ENCODE measurements at places on chromosomes 2 and 18.

GRCh38 chr2:203787979-203788378 lies 79.6 kb upstream of the CTLA4 start:
- DNase-seq = no peak

GRCh38 chr2:233049194-233049761 lies 10.9 kb upstream of the INPP5D start:
- DNase-seq = no peak

- peak; percentile 16 for DNase-seq
Observed at GRCh38 chr2:177983183-177983788, 89.3 kb downstream of the PDE11A start.

- DNase-seq = no peak
Observed at GRCh38 chr2:145654746-145655145, 1134.8 kb upstream of the ZEB2 start.

- no peak for DNase-seq
Observed at GRCh38 chr2:138000009-138000408, 35.7 kb downstream of the HNMT start.

DNA sequence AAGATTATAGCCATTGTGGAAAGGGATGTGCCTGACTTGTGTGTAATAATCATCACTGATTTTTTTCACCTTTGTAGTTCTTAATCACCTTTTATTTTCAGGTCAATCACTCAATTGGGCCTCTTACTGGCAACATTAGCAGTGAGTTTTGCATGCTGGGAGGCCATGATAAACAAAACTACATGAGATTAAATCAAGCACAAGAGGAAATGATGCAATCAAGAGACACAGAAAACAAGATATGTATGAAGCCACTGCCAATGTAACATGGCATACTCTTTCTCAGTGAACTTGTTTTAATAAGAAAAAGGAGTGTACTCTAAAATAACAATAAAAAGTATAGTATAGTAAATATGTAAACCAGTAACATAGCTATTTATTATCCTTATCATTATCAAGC lies 69.9 kb upstream of the FSIP2 start:
- DNase-seq = no peak

DNA sequence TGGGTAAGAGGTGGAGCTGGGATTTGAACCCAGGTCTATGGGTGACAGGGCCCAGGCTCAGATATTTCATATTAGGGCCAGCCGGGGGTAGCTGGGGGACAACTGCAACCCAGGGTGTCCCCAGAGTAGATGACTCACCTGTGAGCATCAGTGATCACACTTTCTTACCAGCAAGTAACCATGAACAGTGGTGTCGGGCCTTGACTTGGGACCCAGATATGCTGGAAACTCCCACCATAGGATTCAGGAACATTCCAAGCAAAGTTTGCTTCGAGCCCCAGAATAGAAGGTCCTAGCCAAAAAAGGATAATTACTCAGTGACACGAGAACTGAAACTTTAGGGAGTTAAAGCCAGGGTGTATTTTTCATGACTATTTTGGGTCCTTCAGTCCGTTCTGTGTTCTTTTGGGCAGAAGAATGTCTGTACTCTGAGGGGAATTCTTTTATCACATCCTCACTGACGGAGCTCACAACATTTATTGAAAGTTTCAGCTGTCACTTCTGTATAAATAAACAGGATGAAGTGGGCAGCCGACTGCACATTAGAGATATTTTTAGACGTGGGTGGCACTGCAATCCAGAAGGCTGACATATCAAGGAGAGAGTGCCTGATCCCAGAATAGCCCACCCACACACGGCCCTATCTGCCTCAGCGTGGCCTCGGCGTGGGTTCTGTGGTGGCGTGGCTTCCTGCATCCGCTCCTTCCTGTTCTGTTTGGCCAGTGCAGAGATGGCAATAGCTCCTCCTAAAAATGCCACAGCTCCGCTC lies 45.6 kb downstream of the RAMP1 start:
- DNase-seq = no peak

DNA sequence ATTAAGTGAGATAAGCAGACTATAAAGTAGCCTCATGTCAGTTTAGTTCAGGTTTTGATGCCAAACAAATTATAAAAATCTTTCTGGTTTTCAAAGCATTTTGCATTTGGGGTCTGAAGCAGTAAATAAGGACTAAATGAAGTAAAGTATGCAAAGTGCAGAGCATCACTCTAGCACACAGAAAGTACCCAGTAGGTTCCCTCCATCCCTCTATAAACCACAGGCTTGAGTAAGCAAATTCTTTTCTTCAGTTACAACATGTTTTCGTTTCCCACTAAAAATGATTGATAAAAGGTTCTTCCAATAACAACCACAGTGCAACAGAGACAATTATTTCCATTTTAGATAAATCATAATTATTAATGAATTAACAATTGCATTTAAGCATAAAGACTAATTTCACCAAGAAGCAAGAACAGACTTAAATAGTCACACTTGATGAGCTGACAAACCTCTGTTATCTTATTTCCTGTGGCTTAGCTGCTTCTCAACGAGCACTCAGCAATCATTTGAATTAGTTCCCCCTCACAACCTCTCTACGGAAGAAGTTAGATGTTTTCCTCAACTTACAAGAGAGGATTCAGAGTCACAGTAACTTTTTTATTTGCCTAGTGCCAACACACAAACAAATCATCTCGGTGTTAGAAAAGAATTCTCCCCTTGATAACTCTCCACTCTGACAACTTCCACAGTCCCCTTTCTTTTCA lies 249.8 kb downstream of the NBAS start:
- DNase-seq = no peak

GRCh38 chr2:205386109-205386508 lies 296.2 kb upstream of the NRP2 start:
- DNase-seq = no peak

GRCh38 chr2:175571078-175571653 lies 389.7 kb upstream of the ATP5MC3 start:
- DNase-seq = no peak

DNA sequence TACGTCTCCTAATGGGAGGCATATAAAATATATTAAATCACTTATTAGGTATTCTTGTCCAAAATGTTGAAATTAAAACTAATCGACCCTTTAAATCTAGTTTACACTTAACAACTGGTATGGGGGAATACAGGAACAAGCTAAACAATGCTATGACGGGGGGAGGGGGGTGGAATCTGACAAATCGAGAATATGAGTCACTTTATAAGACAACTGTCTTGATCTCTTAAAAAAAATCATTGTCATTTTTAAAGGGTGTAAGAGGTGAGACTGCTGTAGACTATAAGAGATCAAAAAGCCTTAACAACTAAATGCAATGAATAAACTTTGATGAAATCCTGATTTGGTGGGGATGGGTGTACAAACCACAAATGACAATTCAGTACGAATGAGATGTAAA lies 6.0 kb downstream of the MAP3K2 start:
- no peak for DNase-seq

DNA sequence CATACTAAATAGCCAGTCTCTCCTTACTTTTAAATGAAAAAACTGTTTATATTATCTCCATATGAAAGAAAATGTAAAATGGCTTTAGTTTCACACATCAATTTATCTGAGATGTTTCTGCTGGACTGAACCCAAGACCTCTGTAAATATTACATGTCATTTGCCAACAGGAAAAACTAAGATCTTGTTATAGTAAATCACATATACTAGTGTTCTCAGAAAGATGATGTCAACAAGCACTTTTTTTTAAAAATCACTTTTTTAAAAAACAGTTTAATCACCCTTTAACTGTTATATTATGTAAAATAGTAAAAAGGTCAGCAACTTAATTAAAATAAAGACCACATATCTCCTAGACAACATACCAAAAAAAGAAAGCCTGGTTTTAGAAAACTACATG lies 46.3 kb downstream of the PTPN2 start:
- no peak for DNase-seq

DNA sequence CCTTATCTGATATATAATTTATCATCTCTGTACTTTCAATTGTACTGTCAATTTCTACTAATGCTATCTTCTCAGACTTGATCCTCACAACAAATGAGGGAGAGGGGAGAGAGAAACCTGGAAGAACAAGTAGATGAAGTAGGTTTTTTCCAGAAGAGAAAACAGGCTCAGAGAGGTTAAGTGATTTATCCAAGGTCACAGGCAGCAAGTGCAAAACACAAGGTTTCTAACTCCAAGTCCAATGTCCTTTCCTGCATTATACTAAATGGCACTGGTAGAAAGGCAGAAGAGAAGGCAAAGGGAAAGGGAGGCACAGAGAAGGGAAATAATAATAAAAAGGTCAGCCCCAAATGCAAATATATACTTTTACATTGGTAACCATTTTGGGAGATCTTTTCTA lies 7.5 kb downstream of the MEX3C start:
- no peak for DNase-seq

GRCh38 chr2:27891673-27892105 lies 1.2 kb downstream of the BABAM2 start:
- no peak for DNase-seq

- DNase-seq = no peak
Observed at GRCh38 chr2:106160786-106161261, 33.3 kb downstream of the UXS1 start.

DNA sequence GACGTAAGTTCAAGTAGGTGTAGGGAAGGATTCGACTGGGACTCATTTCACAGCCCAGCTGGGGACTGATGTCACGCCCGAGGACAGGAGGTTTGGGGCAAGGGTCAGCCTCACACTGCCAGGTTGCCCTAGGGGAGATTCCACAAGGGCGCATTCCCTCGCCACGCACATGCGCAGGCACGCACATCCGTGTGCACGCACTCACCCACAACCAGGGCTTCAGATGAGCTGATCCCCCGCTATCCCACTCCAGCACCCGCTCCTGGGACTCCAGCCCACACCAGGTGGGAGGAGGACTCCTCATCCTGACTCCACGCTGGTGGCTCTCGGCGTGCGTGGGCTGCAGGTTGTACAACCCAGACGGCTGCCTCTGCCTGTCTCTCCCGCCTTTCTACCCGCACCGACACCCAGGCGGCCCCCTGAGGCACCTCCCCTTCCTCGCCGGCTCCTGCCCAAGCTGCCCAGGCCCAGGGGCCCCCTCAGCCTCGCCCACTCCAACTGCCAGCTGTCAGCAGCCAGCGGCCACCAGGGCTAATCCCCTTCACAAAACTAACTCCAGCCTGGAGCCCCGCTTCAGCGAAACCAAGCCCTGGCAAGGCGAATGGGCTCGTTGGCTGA lies 47.8 kb upstream of the FOSL2 start:
- no peak for DNase-seq

- DNase-seq = no peak
Observed at GRCh38 chr2:218434456-218434855, 15.5 kb downstream of the VIL1 start.

DNA sequence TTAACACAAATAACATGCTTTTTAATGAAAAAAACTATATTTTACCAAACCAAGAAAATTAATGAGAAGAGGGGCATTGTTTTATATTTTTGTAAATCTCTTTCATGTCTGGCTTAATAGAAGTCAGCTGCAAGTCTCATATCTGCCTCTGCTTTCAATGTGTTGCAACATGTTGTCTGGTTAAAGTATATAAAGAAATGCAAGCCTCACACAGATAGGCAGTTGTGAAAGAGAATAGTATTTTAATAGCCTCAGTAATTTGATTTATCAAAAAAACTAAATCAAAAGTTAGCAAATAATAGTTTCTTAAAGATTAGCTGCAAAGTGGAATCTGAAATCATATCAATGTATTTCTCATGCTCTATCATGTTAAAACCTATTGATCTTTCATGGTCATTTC lies 52.9 kb upstream of the NCOA1 start:
- no peak for DNase-seq

Measured in T47D (cell line).